ENCODE measurements at places on chromosomes 5 and 9.

GRCh38 chr9:117046666-117047327 lies 359.7 kb downstream of the TRIM32 start:
- no peak for DNase-seq

DNA sequence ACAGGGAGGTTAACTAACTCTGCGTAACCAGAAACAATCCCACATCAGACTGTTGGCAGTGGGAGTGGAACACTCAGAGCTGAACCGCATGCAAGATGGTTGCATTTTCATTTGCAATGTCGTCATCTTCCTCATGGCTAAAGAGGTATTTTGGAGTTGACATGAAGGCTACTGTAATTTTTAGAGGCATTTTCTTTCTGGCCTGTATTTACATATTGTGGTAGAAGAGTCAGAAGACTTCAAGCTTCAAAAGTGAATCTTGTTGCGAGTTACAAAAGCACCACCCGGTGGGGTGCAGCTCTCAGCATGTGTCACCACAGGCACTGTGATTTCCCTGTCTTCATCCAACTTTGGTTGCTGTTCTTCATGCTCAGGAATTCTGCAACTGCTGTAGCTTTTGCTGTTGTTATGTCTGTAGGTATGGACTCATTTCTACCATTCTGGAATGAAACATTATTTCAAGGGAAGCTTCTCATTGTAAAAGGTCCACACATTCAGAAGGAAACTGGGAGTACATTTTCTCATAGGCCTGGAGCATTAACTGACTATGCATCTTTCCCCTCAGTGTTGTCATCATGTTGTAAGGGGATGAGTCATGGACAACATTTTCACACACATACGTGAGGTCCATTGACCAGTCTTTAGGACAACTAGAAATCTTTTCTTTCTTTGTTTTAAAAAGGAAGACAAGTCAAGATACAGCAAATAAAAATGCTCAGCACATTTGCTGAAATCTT lies 35.4 kb upstream of the GDNF start:
- no peak for DNase-seq

- no peak for DNase-seq
Observed at GRCh38 chr5:131661933-131662332, 26.9 kb upstream of the RAPGEF6 start.

DNA sequence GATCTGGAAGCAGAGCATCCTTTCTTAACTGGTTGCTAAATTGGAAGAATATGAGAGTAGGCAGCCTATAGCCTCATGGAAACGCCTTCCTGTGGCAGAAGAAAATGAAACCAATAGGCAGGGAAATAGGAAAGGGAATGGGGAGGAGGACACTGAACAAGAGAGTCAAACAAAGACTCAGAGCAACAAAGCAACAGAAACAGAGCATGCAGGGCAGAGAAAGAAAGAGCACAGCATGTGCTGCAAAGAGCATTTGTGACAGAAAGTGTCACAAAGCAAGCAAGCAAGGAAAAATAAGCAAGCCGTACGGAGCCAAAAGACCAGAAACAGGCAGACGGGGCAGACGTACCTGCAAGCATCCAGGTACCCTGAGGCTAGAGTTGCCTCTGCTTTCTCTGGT lies 123.1 kb downstream of the RAPGEF6 start:
- DNase-seq: no peak

- DNase-seq: no peak
Observed at GRCh38 chr5:171031977-171032376, 170.2 kb downstream of the RANBP17 start.

DNA sequence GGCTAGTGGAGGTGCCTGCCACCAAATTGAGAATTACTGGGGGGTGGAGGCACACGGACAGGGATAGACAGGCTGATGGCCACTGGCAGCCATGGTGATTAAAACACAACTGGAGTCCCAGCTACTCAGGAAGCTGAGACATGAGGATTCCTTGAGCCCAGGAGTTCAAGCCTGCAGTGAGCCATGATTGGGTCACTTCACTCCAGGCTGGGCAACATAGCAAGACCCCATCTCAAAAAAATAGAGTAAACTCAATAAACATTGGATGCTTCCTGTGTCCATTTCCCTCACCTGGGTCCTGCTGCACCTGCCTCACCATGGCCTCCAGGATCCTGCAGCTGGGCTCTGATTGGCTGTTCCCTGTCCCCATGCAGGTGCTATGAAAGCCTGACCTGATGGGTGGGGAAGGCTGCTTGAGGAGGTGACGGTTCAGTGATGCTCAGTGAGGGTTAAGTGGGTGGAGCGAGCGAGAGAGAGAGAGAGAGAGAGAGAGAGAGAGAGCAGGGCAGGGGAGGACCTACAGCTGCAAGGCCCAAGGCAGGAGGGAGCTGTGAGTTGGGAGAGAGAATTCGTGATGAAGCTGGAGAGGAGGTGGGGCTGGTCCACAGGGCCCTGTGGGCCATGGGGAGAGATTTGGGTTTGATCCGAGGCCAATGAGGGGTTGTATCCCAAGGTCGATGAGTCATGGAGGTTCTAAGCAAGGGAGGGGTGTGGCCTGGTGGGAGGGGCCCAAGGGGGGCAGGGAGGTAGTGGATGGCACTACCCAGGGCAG lies 36.7 kb upstream of the FUBP3 start:
- DNase-seq: no peak

- no peak for DNase-seq
Observed at GRCh38 chr9:92608909-92609445, 61.0 kb downstream of the IPPK start.

GRCh38 chr5:133086366-133086875 lies 34.6 kb downstream of the HSPA4 start:
- DNase-seq: no peak

DNA sequence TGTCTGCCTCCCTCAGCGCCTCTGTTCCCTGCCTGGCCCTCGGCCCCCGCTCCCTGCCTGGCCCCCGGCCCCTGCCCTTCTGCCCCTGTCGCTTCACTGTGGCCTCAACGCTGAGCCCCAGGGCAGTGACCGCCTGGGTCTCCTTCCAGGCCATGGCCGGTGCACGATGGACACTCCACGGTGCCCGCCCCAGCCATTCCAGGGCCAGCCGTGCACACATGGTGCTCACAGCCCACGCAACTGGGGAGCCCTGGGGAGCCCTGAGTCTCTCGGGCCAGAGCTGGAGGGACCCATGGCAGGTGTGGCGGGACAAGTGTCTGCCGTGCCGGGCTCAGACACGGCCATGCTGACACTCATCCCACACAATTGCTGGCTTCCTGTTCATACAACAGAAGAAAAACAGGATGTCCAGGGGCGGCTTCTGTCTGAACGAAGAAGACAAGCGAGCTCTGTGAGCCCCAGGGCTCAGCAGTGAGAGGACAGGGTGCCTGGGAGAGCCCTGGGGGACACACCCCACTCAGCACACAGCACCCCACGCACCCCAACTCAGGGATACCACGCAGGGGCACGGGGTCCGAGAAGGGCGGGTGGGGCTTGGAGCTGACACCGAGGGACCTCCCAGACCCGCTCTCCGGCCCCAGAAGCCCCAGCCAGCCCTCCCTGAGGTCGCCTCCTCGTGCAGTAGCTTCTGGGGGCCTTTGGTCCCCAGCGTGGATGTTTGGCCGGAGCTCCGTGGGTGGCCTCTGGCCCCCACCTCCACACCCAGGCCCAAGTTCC lies 35.7 kb downstream of the EXD3 start:
- DNase-seq: peak; percentile 45

- DNase-seq: no peak
Observed at GRCh38 chr9:90285946-90286345, 356.7 kb downstream of the DIRAS2 start.

DNA sequence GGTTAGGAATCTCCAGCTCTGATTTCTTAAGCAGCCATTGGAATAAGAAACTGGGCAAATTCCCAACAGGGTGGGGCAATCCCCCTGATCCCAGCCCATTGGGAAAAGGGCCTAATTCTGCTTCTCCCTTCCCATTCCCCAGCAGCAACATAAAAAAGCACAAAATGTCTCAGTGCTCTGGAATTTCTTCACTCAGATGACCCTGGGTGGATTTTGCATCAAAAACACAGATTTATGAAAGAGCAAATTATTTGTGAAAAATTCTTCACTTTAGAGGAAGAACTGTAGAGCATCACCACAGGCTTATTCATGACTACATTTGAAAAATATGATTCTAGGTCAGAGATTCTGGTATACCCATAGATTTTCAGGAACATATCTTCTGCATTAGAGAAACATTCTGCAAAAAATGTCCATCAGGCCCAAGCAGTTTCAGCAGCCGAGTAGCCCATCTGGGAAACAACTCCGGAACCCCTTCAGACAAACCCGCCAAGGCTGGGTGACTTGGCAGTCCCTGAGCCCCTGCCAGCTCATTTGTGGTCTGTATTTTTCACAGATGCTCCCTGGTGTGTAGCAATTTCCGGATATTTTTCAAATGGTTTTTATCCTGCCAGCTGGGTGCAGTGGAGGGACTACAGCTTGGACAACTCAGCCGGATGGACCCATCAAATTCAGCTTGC lies 102.1 kb upstream of the RANBP3L start:
- DNase-seq: no peak

DNA sequence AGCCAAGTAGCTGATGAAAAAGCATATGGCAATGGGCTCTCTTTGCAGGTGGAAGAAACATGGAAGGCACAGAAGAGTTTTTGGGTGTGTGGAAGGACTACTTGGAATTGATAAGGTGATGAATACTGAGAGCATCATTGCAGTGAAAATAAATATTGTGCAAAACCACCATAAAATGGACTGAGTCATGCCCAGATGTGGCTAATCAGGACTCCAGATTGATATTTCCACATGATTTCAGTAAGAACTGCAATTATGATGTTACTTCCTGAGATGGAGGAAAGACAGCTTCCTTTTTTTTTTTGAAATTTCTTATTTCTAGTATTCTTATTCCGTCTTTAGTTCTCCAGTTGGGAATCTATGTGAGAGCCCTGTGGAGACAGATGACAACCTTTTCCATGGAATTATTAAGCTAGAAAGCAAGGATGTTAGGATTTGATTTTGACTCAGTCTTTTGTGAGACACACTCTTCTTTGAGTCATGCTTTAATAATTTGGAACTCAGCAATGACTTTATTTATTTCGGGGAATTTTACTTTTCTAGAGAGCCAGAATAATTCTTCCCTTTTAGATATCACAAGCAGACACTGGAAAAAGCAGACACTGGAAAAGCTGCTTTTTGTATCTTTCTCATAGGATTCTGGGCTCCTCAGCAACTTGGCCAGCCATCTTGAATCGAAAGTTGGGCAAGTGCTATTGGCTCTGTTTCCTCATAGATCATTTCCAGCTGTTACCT lies 94.2 kb upstream of the VCAN start:
- no peak for DNase-seq

GRCh38 chr5:142072488-142072887 lies 36.1 kb upstream of the NDFIP1 start:
- DNase-seq: no peak

GRCh38 chr5:34898258-34898895 lies 16.9 kb downstream of the RAD1 start:
- peak; percentile 50 for DNase-seq

DNA sequence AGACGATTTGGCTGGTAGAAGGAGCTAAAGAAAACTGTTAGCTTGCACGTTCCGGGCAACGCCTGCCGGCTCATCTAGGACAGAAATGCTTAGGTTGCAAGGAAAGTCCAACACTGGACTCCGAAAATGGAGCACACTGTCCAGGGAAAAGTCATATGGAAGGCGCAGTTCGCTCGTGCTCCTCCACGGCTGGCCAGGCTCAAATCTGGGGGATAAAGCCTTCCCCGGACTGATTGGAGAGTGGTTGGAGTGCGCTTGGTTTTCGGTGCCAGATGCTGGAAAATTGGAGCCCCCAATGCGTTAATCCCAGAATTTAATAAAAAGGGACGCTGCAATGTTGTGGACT lies 955 bp downstream of the CDH6 start:
- no peak for DNase-seq

DNA sequence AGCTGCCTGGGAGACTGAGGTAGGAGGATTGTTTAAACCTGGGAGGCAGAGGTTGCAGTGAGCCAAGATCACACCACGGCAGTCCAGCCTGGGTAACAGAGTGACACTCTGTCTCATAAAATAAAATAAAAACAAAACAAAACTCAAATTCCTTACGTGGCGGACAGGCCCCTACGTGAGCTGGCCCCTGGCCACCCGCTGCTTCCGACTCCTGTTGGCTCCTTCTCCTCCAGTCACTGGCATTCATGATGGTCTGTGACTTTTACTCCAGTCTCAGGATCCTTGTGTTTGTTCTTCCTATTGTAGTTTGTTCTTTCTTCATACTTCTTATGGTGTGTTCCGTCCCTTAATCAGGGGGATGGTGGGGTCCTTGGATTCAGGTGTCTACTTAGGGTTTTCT lies 28.5 kb upstream of the ZFR start:
- no peak for DNase-seq

GRCh38 chr5:149042865-149043264 lies 20.0 kb downstream of the SH3TC2 start:
- DNase-seq: no peak

GRCh38 chr5:100852988-100853449 lies 50.1 kb downstream of the ST8SIA4 start:
- no peak for DNase-seq

DNA sequence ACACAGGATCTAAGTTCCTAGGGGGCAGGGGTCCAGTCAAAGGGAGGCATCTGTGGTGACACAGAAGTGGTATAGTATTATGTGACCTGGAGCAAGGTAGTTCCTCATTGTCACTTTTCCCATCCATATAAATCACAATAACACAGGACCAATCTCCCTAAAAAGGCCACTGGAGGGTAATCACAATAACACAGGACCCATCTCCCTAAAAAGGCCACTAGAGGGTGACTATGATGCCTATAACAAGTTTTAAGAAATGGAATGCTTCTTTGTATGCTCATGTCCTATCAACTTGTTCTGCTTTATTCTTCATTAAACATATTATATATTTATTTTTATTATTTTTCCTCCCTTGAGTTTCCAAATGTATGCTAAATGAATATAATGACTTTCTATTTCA lies 254.6 kb downstream of the ASTN2 start:
- DNase-seq: no peak

DNA sequence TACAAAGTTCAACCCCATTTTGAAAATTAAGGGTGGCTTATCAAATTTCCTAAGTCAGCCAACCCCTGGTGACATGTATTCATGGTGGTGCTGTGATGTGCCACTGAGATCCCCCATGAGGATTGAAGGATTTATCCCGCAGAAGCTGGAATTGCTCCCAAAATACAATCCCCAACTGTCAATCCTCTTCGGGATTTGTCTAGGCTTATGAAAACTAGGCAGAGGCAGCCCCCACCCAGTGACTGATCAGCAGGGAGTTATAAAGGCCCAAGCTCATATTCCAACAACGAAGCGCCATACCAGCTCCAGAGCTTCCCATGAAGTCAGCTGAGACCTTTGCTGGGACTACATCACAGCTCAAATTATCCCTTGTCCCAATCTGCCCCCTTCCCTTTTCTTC lies 316.0 kb downstream of the ENC1 start:
- no peak for DNase-seq

DNA sequence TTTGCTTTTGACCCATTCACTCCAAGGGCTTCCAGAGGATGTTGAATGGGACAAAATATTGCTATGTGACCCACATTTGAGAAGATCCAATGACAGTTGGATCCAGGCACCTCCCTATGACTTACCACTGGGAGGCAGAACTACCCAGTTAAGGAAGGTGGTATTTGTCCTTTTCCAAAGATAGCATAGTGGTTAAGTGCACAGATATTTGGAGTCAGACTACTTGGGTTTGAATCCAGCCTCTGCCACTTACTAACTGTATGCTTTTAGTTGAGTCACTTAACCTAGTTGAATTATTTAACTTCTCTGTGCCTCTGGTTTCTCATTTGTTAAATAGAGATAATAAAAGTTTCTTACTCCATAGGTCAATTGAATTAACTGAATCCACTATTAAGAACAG lies 74.5 kb upstream of the PALM2AKAP2 start:
- no peak for DNase-seq

- no peak for DNase-seq
Observed at GRCh38 chr5:148913985-148914431, 87.6 kb downstream of the ADRB2 start.

Measured in naive thymus-derived CD4-positive, alpha-beta T cell (primary cell).